ENCODE measurements at places on chromosomes 4 and X. TPM values are rescaled to one million over a fixed set of nuclear protein-coding genes. Genes with fewer than 3 reads are reported as not detected.

Gene TMPRSS11D
- not detected for total RNA-seq

Gene SPINK2
- total RNA-seq = not detected

Gene SSX1
- not detected for total RNA-seq

Gene ERCC6L
- 6.7 TPM for total RNA-seq

Gene MAGEA11
- total RNA-seq = not detected

Gene TMSB15C
- 6.9 TPM for total RNA-seq

Gene EDA
- total RNA-seq = 0.44 TPM

Gene FGFR3
- total RNA-seq = 1.2 TPM

Gene TRIM60
- not detected for total RNA-seq

Gene DGKK
- not detected for total RNA-seq

Gene CSN1S1
- not detected for total RNA-seq

Gene LUZP4
- not detected for total RNA-seq

Gene CT83
- not detected for total RNA-seq

Gene PSAPL1
- not detected for total RNA-seq

Gene FUNDC1
- total RNA-seq = 15.4 TPM

Gene RP2
- total RNA-seq = 20.5 TPM

Gene ARHGAP6
- 0.69 TPM for total RNA-seq

Gene CD38
- not detected for total RNA-seq

Gene C1QTNF7
- not detected for total RNA-seq

Gene CTSO
- total RNA-seq = 6.7 TPM

Gene KIT
- 39.7 TPM for total RNA-seq

Gene G6PD
- total RNA-seq = 159 TPM

Gene SMIM43
- total RNA-seq = not detected

Gene NXF2
- not detected for total RNA-seq

Gene PAGE2
- not detected for total RNA-seq

Gene CT45A10
- not detected for total RNA-seq

Gene CLCN4
- total RNA-seq = 19.8 TPM

Gene UGT2B28
- total RNA-seq = not detected

Gene ALPK1
- total RNA-seq = 5.5 TPM

Gene RBM47
- total RNA-seq = not detected

Gene JCHAIN
- not detected for total RNA-seq

Gene STPG2
- not detected for total RNA-seq

Gene GPAT3
- 2.1 TPM for total RNA-seq

Gene TBX22
- not detected for total RNA-seq

Gene HSFX4
- not detected for total RNA-seq

Gene VCX2
- total RNA-seq = not detected

Gene TENM3
- total RNA-seq = 6.2 TPM

Gene AMTN
- total RNA-seq = not detected

Gene TRAM1L1
- 0.88 TPM for total RNA-seq

Gene CT47B1
- total RNA-seq = not detected

Gene GPR50
- total RNA-seq = not detected

Gene NAP1L3
- total RNA-seq = 0.22 TPM

Gene MAGEA10
- not detected for total RNA-seq

Gene TAPT1
- 19.9 TPM for total RNA-seq

Gene FAM9B
- not detected for total RNA-seq

Gene ASB12
- not detected for total RNA-seq

Gene GRIA3
- total RNA-seq = not detected

Gene PABPC5
- 0.44 TPM for total RNA-seq

Gene HEPH
- 0.20 TPM for total RNA-seq

Gene CXCL1
- 20.0 TPM for total RNA-seq

Gene IL2
- not detected for total RNA-seq

Gene SHISA3
- total RNA-seq = 12.0 TPM

Gene UGT2A2
- not detected for total RNA-seq

Gene RBM46
- total RNA-seq = not detected

Gene TIGD4
- total RNA-seq = 0.18 TPM

Gene RASSF6
- not detected for total RNA-seq

Measured in endothelial cell of umbilical vein (primary cell).